Activated CD4-positive, alpha-beta T cell treated with anti-CD3 and anti-CD28 coated beads, Interleukin-2, amount 10 ng/mL, durations not matched to agents 24 days and 14 days (primary cell): ENCODE measurements at places on chromosomes 3 and 15. TPM values are rescaled to one million over a fixed set of nuclear protein-coding genes. Genes with fewer than 3 reads are reported as not detected.

Gene GPR87
- total RNA-seq, result 1.0 and 1.4 TPM in 2 replicates

Gene SAMD7
- total RNA-seq, result not detected in 2 replicates

Gene ATP13A5
- total RNA-seq, result not detected in 2 replicates

Gene NR1I2
- total RNA-seq, result 0.16 and 0.17 TPM in 2 replicates
